Amniotic stem cell (primary cell): ENCODE measurements at places on chromosomes 5 and 9.

DNA sequence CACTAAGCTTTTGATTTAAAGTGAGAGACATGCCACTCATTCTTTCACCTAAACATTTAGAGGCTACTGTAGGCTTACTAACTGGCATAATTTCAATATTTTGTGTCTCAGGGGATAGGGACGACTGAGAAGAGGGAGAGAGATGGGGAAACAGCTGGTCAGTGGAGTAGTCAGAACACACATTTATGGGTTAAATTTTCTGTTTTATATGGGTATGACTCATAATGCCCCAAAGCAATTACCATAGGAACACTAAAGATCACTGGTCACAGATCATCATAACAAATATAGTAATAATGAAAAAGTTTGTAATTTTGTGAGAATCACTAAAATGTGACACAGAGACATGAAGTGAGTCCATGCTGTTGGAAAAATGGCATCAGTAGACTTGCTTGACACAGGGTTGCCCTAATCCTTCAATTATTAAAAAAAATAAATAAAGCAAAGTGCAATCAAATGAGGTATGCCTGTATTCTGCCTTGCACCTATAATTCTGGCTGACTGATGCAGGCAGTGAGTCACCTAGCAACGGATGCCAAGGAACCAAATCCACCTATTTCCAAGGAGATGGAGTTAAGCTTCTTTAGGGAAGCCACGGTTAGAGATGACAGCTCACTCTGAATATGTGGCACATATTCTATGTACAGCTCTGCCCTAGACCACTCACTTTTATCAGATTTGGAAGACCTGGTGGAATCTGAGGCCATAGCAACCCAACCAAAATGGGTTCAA lies 166.1 kb downstream of the MARCHF11 start:
- no peak for DNase-seq

DNA sequence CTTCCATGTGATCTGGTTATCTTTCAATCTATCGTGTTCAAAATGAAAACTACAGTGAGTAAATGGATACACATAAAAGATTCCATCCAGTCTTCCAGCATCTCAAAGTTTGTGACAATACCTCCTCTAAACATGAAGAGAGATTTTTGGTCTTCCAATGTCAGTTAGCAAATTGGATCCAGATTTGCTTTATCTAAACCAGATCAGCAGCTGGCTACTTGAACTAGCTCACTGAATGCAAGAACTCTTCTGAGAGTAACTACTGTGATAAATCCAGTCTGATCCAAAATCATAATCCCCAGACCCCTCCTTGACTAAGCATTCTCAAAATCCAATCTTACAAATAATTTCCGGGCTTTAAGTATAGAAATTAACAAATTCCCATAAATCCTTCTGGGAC lies 2177.9 kb upstream of the C9orf72 start:
- no peak for DNase-seq

- DNase-seq, result no peak
Measured at GRCh38 chr9:101242651-101243050, 142.2 kb downstream of the BAAT start.

DNA sequence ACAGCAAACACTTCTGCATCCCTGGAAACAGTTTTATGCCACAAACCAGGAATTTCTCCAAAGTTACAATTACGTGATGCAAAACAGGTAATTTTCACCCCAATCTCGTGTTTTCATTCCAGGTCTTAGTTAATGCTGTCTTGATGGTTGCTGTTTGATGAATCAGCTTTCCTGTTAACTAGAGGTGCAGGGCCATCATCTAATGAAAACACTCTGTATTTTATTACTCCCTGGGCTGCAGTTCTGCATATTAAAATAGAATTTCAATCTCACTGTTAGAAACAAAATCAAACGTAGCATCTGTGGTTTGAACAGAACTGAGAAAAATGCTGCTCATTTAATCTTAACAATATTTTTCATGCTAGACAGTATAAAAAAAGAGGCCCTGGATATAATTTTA lies 129.4 kb downstream of the TUSC1 start:
- DNase-seq, result no peak

DNA sequence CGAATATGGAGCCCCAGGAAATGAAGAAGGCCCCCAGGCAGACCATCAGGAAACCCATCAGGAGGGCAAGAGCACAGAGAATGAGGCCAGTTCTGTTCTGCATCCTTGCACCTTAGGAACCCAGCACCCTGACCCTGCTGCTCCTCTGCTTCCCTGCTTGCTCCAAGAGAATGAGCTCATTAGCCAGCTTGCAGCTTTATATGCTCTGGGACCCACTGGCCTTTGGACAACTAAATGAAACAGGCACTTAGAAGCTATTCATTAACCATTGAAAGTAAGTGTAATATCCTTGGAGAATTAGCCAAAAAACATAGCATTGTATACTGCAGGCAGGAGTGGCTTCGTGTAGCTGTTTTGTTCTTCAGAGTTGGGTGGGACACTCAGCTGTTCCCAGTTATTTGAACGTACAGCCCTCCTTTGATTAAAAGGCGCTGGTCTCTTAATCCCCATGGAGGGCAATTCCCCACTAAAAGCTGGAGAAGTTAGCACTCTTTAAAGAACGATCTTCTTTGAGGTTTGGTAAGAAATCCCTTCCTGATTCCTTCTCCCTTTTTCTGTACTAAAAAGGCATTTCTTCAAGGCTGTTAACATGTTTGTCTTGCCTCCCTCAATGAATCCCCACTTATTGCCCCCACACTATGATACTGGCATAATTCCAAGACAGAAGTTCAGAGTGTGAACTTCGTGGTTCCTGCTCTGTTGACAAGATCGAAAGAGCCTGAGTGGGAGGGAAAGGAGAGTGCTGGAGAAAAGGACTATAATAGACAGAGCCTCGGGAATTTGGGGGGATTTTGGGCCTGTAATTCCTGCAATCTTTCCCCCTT lies at the start of gene TMEM252:
Gene TMEM252, minus strand, starts transcription at position 172 of the 824 bp plus-strand sequence. Its CDS starts 69 bp downstream, at position 103.
- DNase-seq, result no peak

GRCh38 chr5:6829150-6829784 lies 116.0 kb downstream of the TENT4A start:
- DNase-seq, result no peak

DNA sequence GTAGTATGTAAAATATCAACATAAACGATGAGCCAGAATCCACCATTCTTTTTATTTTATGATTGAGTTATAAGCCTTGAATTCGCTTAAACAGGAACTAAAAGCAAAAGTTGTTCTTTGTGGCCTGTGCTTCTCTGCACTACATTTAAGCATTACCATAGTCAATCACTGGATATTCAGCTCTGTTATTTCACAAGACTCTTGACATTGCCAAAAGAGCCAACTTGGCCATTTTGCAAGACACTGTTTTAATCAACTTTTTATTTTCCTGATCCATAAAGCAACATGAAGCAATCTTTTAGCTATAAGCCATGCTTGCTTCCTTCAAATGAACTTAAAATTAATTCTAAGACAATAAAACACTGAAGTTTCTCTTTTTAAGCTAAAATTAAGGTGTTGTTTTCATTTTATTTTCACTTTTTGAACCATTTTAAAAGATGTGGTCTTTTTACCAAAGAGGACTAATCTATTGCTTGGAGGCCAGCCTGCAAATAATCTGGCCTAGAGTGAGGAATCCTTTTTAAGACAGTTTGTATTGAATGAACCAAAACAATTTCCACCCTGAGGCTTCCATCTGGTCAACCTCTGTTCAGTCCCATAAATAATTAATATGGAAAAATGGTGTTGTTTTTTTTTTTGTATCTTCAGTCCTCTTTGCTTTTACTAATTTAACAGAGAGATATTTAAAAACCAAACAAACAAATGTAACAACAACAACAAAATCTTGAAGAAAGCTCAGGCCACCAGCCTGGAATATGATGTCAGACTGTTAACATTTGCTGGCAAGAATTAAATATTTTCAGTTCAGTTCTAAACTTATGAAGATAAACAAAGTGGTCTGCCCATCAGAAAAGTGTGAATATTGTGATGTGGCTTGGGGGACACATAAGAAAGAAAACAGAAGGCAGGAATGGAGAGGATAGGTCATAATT lies 274.4 kb downstream of the MARCHF11 start:
- DNase-seq, result no peak

DNA sequence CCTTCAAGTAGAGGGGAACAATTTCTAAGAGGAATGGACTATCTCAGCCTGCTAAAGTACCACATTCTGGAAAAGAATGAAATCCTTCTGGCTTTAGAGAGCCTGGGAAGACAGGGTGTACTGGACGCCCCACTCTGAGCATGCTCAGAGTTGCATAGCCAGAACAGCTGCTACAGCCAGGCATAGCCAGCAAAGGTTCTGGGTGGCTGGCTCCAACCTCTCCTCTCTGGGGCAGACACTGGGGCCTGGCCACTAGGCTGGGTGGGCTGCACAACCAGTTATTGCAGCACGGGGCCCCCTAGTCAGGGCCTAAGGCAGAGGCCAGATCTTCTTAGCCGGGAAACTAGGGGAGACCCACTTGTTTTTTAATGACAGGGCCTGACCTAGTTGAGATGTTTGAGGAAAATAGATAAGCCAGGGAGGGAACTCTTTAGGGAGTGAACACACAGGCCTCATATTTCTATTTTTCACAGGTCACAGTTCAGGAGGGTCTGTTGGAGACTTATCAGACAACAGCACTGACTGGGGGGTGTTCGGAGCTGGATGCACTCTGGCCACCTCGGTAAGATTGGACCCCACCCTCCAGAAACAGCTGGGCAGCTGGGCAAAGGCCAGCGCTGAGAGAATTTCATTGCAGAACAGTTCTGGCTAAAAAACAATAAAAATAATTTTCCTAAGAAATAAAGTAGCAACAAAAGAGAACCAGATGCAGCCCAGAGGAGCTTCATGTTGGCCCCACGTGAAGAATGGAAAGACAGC lies 142.9 kb downstream of the LPAR1 start:
- DNase-seq, result no peak

GRCh38 chr9:3957306-3957705 lies 342.6 kb downstream of the GLIS3 start:
- no peak for DNase-seq

GRCh38 chr9:130438382-130438981 lies 6.3 kb upstream of the ASS1 start:
- no peak for DNase-seq

GRCh38 chr5:94480486-94480885 lies 137.9 kb downstream of the KIAA0825 start:
- DNase-seq, result no peak

GRCh38 chr5:42992088-42992879 lies 47.8 kb downstream of the ANXA2R start:
- peak; percentile 42 for DNase-seq

DNA sequence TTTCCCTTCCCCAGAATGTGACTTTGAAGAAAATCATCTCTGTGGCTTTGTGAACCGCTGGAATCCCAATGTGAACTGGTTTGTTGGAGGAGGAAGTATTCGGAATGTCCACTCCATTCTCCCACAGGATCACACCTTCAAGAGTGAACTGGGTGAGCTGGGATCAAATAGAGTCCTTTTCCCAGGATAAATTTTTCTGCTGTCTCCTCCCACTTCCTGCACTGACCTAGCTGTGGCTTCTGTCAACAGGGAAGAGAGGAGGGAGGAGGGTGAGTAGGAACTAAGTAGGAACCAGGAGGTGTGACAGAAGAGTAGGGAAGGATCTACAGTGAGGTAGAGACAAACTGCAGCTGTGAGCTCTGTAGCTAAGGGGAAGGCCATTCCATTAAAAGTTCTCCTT lies 69.3 kb downstream of the MAMDC2 start:
- no peak for DNase-seq

GRCh38 chr5:142845954-142846398 lies 75.8 kb downstream of the ARHGAP26 start:
- no peak for DNase-seq

DNA sequence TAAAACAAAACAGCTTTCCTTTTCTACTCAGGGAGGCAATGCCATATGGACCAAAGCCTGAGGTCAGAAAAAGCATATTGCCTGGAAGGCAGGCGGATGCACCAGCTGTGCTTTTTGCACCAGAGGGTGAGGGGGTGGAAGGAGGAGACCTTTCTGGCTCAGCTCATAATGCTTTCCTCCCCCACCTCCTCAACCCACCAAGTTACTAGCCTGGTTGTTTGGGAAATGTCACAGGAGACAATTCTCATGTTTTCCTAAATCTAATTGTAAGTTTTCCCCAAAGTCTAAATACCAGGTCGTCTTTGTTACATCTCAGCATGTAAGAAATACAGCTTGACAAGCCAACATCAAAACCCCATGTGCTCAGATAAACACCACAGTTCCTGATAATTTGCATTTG lies 72.6 kb upstream of the DMRTA1 start:
- no peak for DNase-seq

DNA sequence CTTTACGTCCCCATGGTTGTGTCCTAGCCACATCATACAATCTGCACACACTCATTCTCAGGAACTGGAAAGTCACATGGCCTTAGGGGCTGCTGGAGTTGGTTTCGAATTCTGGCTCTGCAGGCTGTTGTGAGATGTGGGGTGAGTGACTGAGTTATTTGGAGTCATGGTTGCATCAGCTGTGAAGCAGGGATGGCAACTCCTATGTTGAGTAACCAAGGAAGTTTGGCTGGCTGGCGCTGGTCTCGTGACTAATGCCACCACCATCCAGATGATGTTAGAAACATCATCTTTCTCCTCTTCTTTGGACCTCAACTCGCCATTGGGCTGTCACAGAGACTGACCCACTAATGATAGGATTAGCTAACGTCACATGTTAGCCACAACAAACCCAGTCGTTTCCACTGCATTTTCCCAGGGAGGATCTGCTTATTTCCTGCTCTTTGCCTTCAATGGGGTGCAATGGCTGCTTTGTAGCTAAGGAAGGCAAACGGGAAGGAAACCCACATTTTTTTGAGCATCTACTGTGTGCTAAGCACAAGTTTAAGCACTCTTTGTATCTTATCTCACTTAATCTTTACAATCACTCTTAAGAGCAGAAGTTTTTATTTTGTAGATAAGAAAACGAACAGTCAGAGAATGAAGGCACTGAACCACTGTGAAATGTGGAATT lies 78.1 kb upstream of the UBTD2 start:
- peak; percentile 98 for DNase-seq

- no peak for DNase-seq
Measured at GRCh38 chr9:133981958-133982681, 10.0 kb downstream of the VAV2 start.

- no peak for DNase-seq
Measured at GRCh38 chr9:89144238-89144637, 34.4 kb downstream of the SHC3 start.

DNA sequence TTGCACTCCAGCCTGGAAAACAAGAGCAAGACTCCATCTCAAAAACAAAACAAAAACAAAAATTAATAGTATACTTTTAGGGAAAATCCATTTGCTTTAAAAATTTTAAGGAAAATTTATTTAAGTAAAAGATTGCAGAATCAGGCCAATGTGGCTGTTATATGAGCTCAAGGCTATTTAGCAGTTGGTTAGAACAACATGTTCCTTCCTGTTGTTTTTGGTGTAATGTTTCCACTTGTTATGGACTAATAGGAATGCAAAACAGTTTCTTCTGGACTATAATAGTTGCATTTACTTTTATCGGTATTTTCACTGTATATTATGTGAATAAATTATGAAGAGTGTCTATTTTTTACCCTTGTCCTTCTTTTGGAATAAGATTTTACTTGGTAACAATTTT lies 3.0 kb upstream of the CDC42SE2 start:
- no peak for DNase-seq

DNA sequence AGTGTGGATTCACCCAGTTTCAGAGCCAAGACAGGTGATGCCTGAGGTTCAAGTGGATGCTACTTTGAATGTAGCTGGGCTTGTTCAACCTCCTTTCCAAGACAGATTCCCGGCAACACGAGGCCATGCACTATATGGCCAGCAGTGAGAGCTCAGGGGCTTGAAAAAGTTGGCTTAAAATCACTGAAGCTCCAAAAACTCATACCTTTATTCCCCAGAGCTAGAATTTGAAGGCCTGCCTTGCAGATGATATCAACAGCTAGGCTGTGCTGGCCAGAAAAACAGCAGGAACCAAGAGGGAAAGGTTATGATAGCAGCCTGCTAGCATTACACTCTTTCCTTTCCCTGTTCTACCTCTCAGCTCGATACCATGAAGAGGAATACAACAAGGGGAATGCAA lies 120.2 kb upstream of the DAB2 start:
- DNase-seq, result no peak
